ENCODE measurements at places on chromosomes 5 and 9.
A peak's percentile ranks its signal among the peaks of the same experiment; 100 is the strongest.

DNA sequence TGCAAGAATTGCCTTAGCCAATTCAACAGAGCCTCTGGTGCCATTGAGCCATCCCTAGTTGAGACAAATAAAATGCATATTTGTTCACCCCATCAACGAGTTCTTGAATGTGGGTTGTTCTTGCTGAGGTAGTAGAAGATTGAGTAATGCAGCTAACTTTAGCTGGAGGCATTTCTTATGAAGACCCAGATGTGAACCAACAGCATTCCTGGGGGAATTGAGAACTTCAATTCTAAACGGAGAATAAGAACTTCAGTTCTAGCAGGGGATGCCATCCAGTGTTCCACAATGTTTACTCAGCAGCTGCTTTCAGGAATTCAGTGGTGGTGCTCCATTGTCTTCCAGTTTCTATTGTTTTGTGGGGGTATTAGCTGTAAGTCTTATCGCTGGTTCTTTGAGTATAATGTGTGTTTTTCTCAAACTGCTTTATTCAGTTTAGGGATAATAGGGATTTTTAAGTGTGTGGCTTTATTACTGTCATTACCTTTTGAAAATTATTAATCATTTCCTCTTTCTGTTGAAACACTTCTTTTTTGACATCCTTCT is 1968.2 kb upstream of the NUDT12 start:
- no peak overlapping the region for H3K27ac ChIP-seq
- no peaks in the 10 kb centered on the region for H3K27me3 ChIP-seq
- H3K4me3 ChIP-seq, result no peak overlapping the region
- H3K36me3 ChIP-seq, result no peaks in the 10 kb centered on the region
- no peak for DNase-seq

DNA sequence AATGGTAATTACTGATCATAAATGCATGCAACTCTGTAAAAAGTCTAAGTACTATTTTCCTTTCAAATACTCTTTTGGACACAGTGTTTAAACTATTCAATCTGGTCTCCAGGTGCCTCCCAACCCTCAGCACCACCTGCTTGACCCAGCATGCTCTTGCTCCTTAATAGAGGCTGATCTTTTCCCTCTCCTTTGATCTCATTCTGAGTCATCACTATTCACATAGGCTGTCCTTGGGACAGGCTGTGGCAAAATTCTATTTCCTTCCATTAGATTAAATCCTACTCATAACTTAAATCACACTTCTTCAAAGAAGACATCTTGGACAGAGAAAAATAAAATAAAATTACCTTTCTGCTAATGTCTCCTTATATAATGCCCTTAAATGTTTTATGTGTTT is 199.4 kb upstream of the ST8SIA4 start:
- H3K27ac ChIP-seq, result no peak overlapping the region
- peaks cover 4% of the 10 kb centered on the region for H3K4me1 ChIP-seq
- no peak overlapping the region for H3K4me3 ChIP-seq

DNA sequence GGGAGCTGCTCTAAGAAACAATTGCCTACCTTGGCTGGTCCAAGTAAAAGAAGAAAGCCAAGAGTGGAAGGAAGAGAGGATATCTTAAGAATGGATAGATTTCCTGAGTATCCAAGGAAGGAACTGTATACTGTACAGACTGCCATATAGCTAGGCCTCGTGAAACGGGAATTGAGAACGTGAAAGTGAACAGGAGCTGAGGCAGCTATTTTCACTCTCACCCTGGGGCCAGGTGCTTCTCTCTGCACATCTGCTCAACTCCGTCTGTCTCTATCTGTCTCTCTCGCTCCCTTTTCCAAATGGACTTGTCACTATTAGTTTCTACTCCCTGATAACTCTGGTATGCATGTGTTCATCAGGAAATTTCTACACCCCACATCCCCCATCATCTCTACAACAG is 35.9 kb upstream of the TESK1 start:
- no peak overlapping the region for H3K27ac ChIP-seq
- no peak overlapping the region for H3K4me3 ChIP-seq
- no peak for DNase-seq
- H3K27me3 ChIP-seq, result no peaks in the 10 kb centered on the region
- peaks cover 1% of the 10 kb centered on the region for H3K4me1 ChIP-seq

- DNase-seq, result no peak
- H3K4me3 ChIP-seq, result no peak overlapping the region
- H3K27ac ChIP-seq, result no peak overlapping the region
Observed at GRCh38 chr9:133199648-133200321, 9.3 kb downstream of the OBP2B start.

DNA sequence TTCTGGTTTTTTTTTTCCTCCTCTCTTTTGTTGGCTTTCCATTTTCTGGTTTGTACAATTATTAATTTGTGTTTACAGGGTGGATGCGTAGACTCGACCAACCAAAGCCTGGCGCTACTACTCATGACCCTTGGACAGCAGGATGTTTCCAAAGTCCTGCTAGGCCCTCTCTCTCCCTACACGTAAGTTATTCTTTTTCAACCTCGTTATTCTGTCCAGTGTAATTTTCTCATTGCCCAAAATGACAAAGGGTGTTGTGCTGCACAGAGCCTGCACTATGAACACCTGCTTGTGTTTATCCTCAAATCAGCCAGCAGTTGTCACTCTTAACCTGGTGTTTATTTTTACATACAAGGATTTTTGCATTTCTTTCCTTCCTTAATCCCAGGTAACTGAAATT is 56.6 kb downstream of the RCL1 start:
- peaks cover 4% of the 10 kb centered on the region for H3K36me3 ChIP-seq
- H3K27ac ChIP-seq, result no peak overlapping the region
- no peak overlapping the region for H3K4me3 ChIP-seq
- no peak for DNase-seq
- H3K27me3 ChIP-seq, result no peaks in the 10 kb centered on the region
- no peaks in the 10 kb centered on the region for H3K4me1 ChIP-seq

DNA sequence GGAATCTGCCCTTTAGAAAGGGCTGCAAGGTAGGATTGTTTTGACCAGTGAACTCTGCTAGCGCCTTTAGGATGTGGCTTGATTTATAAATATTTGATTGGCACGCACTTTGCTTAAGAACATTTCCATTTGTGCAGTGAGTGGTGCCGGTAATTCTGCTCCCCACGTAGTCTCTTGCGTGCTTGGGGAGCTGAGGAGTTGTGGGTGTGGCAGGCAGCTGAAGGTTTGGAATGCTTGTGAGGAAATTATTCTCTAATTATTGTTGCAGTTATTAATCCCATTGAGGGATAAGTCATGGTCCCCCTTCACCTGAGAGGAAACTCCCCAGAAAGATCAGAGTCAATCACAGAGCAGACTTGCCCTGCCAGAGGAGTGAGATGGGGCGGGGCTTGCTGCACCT is 76.7 kb downstream of the FGF1 start:
- peak overlapping the region; percentile 9 for H3K27ac ChIP-seq
- H3K4me1 ChIP-seq, result peaks cover 10% of the 10 kb centered on the region

DNA sequence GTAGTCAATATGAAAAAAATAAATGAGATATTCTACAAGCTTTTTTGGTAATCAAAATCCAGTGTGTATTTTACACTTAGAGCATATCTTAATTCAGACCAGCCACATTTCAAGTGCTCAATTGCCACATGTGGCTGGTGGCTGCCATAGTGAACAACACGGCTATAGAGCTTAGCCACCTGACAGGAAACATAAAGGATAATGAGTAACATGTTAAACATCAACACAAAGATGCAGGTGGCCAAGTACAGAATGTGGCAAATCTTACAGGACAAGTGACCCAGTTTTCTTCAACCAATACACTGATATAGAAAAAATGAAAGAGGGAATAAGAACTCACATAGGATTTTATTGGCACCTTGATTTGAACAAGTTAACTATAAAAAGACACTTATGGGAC is 61.4 kb downstream of the KIF24 start:
- H3K4me3 ChIP-seq, result no peak overlapping the region
- peaks cover 6% of the 10 kb centered on the region for H3K4me1 ChIP-seq
- no peak overlapping the region for H3K27ac ChIP-seq
- DNase-seq, result no peak
- no peaks in the 10 kb centered on the region for H3K27me3 ChIP-seq

GRCh38 chr5:91635950-91636734 is 253.0 kb upstream of the ARRDC3 start:
- H3K27me3 ChIP-seq, result no peaks in the 10 kb centered on the region
- H3K36me3 ChIP-seq, result no peaks in the 10 kb centered on the region
- no peak overlapping the region for H3K4me3 ChIP-seq
- no peak for DNase-seq

DNA sequence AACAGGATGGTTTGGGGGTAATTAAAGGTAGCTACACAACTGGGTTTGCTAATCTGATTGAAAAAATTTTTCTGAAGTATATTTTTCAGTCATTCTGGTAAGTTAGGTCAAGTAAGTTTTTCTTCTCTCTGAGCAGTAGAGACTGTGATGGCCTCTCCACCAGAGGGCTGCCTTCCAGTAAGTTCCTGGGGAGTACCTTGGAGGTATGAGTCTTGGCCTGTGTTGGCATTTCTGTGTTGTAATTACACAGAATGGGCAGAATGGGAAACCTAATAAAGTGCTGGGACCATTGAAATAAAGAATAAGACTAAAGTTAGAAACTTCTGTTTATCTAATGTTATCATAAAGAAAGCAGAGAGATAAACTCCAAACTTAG is 430.8 kb downstream of the ARHGEF28 start:
- peaks cover 28% of the 10 kb centered on the region for H3K4me1 ChIP-seq
- H3K27me3 ChIP-seq, result no peaks in the 10 kb centered on the region
- H3K4me3 ChIP-seq, result no peak overlapping the region
- no peak for DNase-seq
- H3K36me3 ChIP-seq, result no peaks in the 10 kb centered on the region
- H3K27ac ChIP-seq, result no peak overlapping the region

- H3K4me1 ChIP-seq, result peaks cover 52% of the 10 kb centered on the region
- H3K4me3 ChIP-seq, result peak overlapping the region; percentile 50
- DNase-seq, result no peak
- no peaks in the 10 kb centered on the region for H3K36me3 ChIP-seq
Observed at GRCh38 chr5:159050316-159051143, 49.2 kb downstream of the EBF1 start.

DNA sequence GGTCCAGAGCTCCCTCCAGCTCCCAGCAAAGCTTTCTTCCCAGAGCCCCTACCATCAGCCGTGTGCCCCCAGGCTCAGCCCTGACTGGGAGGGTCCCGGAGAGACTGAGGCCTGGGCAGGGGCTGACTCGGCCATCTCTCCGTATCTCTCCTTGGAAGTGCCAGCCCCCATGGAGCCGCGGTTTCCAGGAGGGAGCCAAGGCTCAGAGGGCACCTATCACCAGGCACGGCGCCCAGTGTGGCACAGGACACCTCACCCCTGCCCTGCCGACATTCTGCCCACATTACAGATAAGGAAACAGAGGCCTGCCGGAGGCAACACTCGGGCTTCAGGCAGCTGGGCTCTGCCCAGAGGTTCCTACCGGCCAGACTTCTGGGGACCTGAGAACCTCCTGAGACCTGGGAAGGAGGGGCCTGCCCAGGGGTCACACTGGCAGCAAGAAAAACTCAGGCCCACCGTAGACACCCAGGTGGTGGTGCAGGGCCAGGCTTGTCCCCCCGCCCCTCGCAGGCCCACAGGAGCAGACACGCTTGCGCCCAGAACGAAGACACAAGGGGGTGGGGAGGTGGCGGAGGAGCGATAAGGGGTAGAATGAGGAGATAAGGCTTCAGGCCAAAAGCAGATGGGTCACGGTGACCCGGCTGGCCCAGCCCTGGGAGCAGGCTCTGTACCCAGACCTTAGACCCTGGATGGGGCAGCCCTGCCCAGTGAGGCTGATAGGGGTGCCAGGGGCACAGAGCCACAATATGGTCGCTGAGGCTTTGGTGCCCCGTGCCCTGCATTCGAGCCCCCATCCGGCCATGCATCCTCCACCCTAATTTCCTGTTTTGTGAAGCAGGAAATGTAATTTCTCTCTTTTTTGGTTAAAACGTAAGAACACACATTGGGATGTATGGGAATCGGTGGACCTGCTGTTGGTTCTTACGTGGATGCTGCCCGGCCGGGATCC is 11.8 kb downstream of the NR5A1 start:
- no peak overlapping the region for H3K4me3 ChIP-seq
- no peak for DNase-seq
- H3K27ac ChIP-seq, result no peak overlapping the region
- H3K27me3 ChIP-seq, result peaks cover 28% of the 10 kb centered on the region
- H3K36me3 ChIP-seq, result no peaks in the 10 kb centered on the region
- peaks cover 8% of the 10 kb centered on the region for H3K4me1 ChIP-seq

- DNase-seq, result peak; percentile 33
- no peaks in the 10 kb centered on the region for H3K27me3 ChIP-seq
- no peak overlapping the region for H3K27ac ChIP-seq
- peaks cover 29% of the 10 kb centered on the region for H3K4me1 ChIP-seq
- peak overlapping the region; percentile 5 for H3K4me3 ChIP-seq
- no peaks in the 10 kb centered on the region for H3K36me3 ChIP-seq
Observed at GRCh38 chr5:127941646-127942045, 141.9 kb upstream of the SLC12A2 start.

DNA sequence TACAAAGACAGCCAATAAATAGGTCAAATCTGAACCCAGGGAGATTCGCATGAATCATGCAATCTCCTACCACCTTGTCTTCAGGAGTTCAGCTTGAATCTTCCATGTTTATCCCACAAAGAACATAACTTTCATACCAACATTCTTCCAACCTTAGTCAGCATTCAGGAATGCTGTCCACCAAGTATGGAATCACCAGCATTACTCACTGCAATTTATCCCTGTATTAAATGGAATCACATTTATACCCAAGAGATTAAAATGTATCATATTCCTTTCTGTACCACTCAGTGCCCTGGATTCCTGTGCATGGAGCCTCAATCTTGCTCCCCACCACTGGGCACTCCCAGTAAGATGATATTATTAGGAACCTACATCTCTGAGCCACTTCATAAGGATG is 162.6 kb downstream of the GLIS3 start:
- H3K4me1 ChIP-seq, result no peaks in the 10 kb centered on the region
- no peaks in the 10 kb centered on the region for H3K36me3 ChIP-seq
- no peaks in the 10 kb centered on the region for H3K27me3 ChIP-seq
- H3K27ac ChIP-seq, result no peak overlapping the region

- no peak overlapping the region for H3K27ac ChIP-seq
- H3K4me3 ChIP-seq, result peak overlapping the region; percentile 89
- DNase-seq, result no peak
- H3K27me3 ChIP-seq, result peaks cover 76% of the 10 kb centered on the region
Observed at GRCh38 chr9:121498487-121499176, 1.0 kb downstream of the GGTA1 start.

DNA sequence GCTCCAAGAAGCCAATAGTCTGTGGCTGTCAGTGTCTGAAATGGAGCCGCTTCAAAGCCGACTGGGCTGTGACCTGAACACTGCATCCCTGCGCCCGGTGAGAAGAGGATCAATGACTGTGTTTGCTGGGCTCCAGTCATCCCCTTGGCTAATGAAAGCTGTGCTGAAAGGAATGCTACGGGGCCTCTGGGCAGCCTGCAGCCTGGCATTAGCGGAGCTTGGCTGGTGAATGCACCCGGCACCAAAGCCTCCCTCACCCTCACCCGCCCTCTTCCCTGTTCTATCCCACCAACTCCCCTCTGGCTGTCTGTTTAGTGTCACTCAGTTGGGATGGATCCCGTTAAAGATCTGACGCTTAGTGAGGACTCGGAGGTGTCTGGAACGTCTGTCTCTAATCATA is 355.3 kb downstream of the BNC2 start:
- H3K27me3 ChIP-seq, result no peaks in the 10 kb centered on the region
- no peaks in the 10 kb centered on the region for H3K36me3 ChIP-seq
- H3K27ac ChIP-seq, result no peak overlapping the region
- H3K4me3 ChIP-seq, result peak overlapping the region; percentile 29
- H3K4me1 ChIP-seq, result peaks cover 51% of the 10 kb centered on the region
- DNase-seq, result peak; percentile 8

Measured in neural crest cell (in vitro differentiated cells).